Activated CD4-positive, alpha-beta T cell treated with anti-CD3 and anti-CD28 coated beads, Interleukin-2, amount 50 U/mL, for 4 hours (primary cell): ENCODE measurements at places on chromosomes 7 and 10.

- DNase-seq = no peak
Observed at GRCh38 chr10:84908491-84908890, 580.1 kb downstream of the CCSER2 start.

- no peak for DNase-seq
Observed at GRCh38 chr10:30639946-30640786, 10.6 kb upstream of the LYZL2 start.

GRCh38 chr10:78148216-78148960 is 114.7 kb downstream of the RPS24 start:
- DNase-seq = no peak

- DNase-seq = no peak
Observed at GRCh38 chr10:76429368-76430060, 998.1 kb downstream of the LRMDA start.

- peak; percentile 70 for DNase-seq
Observed at GRCh38 chr7:151013733-151014497, 10.4 kb downstream of the ATG9B start.

GRCh38 chr10:20887706-20888555 is 9.2 kb downstream of the NEBL start:
- DNase-seq = no peak

DNA sequence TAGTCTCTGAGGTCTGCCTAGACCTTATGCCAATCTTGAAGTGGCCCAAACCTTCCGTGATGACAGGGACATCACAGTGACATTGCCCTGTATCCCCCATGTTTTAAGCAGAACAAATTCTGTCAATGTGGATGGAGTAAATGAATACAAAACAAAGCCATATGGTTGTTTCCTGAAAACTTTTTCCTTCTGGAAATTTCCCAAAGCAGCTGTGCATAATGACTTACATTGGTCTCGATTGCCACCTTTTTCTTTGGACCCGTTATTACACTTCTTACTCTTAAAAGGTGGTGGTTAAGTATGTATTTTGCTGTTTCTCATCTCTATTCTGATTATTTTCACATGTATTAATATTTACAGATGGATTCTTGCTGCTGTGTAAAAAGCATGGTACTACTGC is 411.2 kb upstream of the KLF6 start:
- DNase-seq = no peak
